T-helper 2 cell (primary cell): ENCODE measurements at places on chromosomes 7 and 10.

DNA sequence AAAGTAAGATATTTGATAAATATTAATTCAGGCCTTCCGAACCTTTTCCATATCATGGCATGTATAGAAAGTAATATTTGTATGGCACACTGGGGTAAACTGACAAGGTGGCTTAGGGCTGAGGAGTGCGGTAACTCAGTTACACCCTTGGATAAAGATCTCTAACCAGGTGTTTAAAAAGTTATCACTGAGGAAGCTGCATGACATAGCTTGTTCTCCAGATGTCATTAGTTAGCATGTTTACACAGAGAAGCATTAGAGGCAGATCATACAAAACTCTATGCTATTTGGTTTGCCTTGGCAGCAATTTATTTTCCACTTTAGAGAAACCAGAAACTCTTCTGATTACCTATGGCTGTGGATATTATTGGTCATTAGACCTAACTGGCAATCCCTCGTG is 118.2 kb downstream of the ST7 start:
- DNase-seq = no peak

GRCh38 chr7:120724955-120725354 is 133.0 kb downstream of the TSPAN12 start:
- no peak for DNase-seq

DNA sequence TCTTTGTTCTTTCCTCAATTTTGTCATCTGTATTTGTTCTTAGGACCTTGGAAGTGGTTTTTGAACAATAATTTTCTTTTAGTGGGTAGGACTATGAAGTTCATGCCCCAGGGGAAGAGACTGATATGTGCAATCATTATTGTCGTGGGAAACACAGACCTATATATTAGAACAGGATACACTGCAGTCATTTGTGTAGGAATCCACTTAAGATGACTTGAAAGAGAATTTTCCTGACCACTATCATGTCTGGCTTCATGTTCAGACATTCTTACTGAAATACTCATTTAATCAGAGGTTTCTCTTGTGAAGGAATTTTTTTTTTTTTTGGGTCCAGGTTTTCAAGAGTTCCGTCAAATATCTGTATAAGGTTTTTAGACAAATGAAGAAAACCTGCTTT is 163.6 kb downstream of the SUGCT start:
- DNase-seq = no peak

DNA sequence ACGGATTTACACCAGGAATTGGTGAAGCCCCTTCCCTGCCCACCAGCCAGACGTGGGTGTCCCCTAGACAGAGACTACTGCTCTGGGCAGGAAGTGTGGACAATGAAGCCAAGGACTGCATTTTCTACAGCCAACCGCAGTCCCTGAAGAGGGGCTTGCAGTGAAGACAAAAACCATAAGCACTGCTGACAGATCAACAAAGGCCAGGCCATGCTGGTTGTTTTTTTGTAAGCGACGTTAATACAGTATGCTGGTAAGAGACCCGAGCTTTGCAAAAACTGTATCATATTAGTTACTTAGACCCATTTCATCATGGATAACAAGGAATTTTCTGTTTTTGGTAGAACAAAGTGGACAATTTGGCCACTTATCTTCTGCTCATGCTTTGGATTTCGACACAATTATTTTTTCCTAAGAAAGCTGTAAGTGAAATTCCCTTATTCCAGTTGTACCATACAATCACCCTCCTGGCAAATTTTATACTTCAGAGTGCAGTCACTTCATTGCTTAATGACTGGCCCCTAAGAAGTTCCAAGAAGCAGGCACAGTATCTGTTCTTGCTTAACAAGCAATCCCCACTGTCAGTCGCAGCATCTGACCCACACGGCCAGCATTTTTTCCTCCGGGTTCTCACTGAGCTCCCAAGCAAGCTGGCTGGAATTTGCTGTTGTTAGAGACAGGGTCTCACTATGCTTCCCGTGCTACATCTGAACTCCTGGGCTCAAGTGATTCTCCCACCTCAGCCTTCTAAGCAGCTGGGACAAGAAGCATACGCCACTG is 163.5 kb downstream of the PARD3 start:
- DNase-seq = no peak

DNA sequence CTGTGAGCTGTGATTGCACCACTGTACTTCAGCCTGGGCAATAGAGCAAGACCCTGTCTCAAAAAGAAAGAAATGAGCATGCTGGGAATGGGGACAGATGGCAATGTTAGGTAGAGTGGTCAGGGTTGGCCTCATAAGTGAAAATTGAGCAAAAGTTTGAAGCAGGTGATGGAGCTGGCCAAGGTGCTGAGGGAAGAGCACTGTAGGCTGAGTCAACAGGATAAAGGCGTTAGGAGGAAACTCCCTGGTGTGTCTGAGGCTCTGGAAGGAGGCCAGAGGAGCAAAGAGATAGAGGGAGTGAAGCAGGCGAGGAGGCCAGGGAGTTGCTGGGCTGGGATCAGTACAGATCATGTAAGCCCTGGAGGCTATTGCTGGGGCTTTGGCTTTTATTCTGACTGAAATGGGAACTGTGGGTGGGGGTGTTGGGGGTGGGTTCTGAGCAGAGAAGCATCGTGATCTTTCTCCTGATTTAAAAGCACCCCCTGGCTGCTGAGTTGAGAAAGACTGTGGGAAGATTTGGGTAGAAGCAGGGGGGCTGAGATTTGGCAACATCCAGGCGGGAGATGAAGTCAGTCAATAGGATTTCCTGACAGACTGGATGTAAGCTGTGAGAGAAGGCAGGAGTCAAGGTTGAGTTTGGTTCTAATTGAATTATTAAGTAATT is 52.5 kb upstream of the VKORC1L1 start:
- no peak for DNase-seq

- DNase-seq = no peak
Observed at GRCh38 chr7:101099969-101100781, 14.9 kb downstream of the TRIM56 start.

DNA sequence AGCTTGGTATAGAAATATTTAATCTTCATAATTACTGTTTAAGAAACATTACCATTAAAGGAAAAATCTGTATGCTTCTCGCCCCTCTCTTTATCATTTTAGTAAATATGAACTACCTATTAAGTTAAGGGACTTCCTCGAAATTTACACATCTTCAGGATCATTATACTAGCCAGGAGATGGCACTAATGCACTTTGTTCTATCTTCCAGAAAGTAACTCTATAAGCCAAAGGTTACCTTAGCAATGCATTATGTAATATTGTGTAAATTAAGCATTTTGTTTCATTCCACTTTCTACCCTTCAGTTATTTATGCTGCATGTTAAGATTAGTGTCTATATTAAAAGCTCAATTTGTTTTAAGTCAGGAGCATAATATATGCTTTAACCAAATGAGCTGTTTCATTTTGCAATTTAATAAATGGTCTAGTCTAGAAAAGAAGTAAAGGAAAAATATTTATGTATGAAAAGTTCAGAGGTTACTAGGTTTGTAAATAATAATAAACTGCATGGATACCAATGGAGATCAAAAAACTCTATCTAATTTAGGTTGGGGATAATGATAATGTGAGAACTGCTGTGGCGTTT is 128.5 kb downstream of the ANKRD7 start:
- DNase-seq = peak; percentile 13

DNA sequence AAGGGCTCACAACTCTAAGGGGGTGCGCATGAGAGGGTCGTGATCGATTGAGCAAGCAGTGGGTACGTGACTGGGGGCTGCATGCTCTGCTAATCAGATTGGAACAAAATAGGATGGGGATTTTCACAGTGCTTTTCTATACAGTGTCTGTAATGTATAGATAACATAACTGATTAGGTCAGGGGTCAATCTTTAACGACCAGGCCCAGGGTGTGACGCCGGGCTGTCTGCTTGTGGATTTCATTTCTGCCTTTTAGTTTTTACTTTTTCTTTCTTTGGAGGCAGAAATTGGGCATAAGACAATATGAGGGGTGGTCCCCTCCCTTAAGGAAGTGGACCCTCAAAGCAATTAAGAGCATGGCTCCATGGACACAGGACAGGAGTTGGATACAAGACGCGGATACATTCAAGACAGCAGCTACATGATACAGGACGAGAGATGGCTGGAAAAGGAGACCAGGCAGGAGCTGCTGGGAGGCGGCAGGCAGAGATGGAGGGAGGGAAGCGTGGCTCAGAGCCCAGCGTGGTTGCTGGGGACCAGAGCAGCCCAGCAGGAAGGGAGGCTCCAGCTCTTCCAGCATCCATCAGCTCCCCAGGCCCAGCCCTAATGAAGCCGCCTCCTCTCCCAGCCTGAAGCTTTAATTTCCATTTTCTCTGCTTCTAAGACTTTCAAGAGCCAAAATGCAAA is 31.6 kb downstream of the GSDME start:
- DNase-seq = no peak

DNA sequence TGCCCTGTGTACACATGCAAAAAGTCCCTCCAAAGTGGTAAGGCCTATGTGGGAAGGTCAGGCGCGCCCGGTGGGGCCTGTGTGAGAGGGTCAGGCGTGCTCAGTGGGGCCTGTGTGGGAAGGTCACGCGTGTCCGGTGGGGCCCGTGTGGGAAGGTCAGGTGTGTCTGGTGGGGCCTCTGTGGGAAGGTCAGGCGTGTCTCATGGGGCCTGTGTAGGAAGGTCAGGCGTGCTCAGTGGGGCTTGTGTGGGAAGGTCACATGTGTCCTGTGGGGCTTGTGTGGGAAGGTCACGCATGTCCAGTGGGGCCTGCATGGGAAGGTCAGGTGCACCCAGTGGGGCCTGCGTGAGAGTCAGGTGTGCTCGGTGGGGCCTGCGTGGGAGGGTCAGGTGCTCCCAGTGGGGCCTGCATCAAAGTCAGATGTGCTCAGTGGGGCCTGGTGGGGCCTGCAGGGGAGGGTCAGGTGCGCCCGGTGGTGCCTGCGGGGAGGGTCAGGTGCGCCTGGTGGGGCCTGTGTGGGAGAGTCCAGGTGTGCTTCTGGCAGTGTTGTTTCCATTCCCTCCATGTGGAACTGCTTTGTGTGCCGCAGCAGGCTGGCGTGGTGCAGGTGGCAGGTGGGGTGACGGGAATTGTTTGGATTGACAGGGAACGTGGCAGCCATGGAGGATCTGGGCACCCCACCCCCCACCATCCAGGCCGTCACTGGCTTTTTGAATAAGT is 15.4 kb downstream of the LRRC27 start:
- DNase-seq = no peak

DNA sequence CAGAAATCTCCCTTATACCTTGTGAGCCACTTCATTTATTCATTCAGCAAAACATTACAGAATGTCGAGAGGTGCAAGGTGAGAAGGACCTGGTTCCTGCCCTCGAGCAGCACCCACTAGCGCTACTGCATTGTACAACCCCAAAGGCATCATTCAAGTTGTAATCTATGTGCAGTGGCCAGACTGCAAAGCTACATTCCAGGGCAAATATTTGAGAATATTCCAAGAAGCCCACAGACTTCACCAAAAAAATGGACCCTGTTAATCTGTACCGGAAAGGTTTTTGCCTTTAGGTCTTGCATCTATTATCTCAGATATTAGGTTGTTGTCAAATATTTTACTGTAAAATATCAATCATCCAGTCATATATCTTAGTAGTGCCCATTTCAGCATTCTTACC is 295.4 kb upstream of the FZD1 start:
- no peak for DNase-seq
